ENCODE measurements at places on chromosomes 11 and 22.

DNA sequence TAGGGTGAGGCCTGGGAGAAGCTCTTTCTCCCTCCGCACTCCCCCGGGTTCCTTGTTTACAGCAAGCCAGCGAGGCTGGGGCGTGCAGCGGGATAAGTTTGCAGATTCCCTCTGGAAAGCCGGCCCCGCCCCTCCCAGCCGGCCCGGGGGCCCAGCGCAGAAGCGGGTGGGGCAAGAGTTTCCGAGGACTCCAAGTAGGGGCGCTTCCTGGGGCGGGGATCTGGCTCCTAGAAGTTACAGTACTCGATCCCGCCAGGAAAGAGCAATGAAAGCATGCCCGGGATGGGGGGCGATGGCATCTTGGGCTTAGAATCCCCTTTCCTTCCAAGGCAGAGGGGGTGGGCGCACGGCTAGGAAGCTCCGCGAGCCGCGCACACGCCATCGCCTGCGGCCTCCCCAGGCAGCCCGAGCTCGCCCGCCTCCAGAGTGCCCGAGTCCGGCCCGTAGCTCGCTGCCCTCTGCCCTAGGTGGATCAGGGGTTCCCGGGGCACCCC, 385 bp downstream of the TST start:
- peak; percentile 82 for DNase-seq

GRCh38 chr22:40666151-40666848, 13.0 kb upstream of the MCHR1 start:
- DNase-seq = peak; percentile 75

DNA sequence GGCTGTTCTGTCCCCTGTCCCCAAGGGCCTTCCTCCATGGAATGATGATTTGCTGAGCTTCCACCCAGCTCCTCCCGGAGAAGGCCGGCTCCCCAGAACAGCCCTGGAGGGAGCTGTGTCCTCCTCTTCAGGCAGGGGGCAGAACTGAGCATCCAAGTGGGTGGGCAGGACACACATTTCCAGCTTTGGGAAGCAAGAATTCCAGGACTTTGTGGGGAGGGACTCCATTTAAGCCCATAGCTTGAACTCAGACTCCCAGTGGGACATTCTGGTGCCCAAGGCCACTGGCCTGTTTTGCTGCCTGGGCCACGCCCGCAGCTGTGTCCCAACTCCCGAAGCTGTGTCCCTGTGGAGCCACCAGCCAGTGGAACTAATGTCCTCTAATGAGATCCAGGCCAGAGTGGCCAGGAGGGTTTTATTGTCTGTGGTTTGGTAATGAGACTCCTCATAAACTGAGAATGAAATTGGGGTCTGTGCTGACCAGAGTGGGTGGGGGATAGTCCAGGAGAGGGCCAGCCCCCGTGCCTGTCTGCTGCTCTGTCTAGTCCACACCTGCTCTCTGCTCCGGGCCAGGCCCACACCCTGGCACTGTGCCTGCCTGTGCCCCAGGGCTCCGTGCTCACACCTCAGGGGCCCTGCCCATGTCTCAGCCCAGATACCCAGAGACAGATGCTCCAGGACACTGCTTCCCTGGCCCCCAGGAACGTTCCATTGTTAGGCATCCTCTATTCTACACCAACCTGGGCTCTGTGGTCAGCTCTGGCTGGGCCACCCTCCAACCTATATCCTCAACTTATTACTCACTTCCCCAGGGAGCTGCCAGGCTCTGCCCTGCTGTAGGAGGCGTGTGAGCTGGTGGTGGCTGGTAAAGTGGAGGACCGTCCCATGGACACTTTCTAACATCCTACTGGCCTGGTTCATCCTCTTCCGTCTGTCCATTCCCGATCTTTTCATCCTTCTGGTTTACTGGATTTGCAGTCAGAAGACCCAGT, 7.6 kb downstream of the NECTIN1 start:
- DNase-seq = no peak

DNA sequence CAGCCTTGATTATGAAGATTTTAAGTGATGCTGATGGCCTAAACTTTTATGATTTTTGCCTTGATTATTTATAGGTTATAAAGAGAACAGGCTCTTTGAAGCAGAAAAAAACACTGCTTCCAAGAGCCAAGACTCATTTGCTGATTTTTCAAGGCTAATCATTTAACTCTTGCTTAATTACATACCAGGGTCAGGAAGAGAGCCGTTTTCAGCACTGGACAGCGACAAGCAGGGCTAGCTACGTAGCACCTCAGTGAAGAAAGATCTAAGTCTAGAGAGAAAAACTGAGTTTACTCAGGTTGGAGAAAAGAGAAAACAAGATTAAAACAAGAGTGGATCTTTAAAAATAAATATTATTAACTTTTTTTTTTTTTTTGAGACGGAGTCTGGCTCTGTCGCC, 615.4 kb upstream of the B3GAT1 start:
- DNase-seq = no peak

GRCh38 chr11:102196816-102197215, 86.6 kb downstream of the YAP1 start:
- no peak for DNase-seq

- DNase-seq = no peak
Measured at GRCh38 chr11:92251980-92252379, 27.4 kb downstream of the FAT3 start.

DNA sequence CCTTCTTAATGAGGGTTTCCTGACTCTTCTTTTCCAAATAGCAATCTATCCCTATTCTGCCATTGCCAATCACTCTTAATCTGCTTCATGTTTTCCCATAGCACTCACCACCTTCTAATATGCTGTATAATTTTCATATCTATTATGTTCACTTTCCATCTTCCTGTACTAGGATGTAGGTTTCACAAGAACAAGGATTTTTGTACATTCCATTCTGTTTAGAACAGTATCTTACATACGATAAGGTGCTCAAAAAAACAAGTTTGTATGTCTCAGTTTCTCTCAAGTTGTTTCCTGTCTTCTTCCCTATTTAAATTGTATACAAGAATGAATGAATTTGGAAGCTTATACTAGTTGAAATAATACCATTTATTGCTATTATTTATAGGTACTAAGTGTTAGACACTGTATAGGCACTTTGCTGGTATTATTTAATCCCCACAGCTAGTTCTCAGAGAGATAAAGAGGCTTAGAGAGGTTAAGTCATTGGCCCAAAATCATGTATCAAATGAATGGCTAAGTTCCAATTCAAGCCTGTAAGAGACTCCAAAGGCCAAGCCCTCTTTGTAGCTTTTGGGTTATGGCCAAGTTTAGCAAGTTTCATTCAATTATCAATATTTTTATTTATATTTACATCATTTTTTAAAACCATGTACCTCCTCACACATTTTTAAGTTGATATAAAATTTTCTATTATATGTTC, 134.7 kb downstream of the PAX6 start:
- no peak for DNase-seq

GRCh38 chr11:75268626-75269366, 28.2 kb downstream of the TPBGL start:
- DNase-seq = no peak

GRCh38 chr11:75269896-75270295, 29.3 kb downstream of the TPBGL start:
- no peak for DNase-seq

DNA sequence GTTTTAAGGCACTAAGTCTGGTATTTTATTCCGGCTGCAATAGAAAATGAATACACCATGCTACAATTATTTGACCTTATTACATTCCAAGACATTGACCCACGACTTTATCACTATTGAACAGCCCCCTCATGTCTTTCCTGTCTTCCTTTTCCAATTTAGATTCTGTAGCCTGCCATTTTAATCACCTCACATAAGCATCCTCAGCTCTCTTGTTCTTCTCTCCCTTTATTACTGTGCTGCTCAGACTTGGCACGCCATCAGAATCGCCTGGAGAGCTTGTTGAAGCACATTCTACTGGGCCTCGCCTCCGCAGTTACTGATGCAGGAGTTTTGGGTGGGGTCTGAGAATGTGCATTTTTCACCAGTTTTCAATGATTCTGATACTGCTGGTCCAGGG, 38.7 kb upstream of the SWAP70 start:
- DNase-seq = no peak

GRCh38 chr11:31913985-31914384, 102.9 kb upstream of the PAX6 start:
- DNase-seq = no peak

GRCh38 chr11:119734788-119735187, 5.8 kb upstream of the NECTIN1 start:
- no peak for DNase-seq

- no peak for DNase-seq
Measured at GRCh38 chr22:36149441-36149840, 11.1 kb downstream of the APOL3 start.

DNA sequence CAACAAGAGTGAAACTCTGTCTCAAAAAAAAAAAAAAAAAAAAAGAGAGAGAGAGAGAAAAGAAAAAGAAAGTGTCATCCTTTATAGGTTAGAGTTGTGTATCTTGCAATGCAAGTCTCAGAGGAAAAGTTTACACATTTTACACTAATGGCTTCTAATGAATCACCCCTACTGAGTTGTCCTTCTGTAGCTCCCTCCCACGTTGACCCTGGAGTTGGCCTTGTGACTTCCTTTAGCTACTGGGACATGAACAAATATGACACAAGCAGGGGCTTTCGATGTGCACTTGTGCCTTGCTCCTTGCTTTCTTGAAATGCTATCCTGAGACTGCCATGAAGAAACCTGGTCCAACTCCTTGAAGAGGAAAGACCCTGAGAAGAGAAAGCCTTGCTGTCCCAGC, 2.4 kb upstream of the SMCO4 start:
- DNase-seq = no peak

- DNase-seq = no peak
Measured at GRCh38 chr22:46693634-46694415, 44.2 kb downstream of the CERK start.

DNA sequence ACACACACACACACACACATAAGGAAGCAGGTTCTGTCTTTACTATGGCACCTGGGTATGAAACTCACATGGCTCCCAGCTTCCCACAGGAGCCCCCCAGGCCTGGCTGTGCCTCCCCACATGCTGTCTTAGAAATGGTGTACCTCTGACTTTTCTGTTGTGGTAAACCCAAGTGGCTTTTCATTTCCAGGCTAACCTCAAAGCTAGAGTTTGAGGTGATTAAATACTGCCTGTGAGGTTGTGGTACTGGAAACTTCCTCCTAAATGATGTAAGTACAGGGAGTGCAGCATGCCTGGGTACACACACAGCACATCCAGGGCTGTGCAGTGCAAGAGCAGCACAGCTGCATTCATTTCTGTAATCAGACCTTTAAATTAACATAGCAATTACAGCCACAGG, 34.4 kb downstream of the ME3 start:
- DNase-seq = no peak

DNA sequence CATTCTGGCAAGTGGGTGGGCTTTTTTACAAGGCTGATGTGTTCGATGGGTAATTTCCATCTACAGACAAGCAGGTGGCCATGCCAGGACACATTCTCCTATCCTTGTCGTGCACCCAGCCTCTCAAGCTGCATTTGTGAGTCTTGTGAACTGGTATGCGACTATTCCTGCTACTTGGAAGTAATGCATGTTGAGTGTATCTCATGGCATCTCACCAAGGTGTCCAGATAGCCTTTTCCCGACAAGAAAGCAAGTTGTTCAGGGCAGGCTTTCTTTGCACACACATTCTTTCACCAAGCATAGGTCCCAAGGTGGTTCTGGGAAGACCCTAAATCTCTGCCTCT, 18.8 kb upstream of the SYT13 start:
- DNase-seq = no peak

DNA sequence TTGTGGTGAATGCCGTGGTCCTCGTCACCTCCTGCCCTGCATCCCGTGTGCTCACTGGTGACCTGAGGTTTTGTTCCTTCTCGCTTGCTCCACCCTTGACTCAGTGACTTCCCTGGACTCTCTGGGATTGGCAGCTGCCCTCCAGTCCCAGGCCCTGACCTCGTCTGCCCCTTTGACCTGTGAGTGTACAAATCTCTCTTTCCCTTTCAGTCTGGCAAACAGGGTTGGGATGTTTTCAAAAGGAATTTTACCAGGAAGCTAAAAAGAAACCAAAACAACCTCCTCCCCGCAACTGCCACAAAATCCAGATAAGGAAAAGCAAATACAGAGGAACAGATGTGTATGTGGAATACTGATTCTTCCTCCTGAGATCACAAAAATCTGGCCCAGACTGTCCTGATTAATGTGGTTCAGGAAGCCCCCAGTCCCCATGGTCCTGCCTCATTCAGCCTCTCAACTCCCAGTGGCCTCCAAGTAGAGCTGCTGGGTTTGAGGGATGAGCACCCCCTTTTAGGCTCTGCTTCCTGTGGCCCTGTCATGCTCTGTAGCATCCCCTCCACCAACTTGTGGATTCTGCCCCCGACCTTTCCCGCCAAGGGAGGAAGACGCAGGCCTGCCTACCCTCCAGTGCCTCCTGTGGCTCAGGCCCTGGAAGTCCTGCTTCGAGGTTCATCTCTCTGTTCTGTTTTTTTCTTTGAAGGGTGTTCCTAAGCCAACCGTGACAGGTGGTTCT, 15.2 kb downstream of the ROBO4 start:
- no peak for DNase-seq

DNA sequence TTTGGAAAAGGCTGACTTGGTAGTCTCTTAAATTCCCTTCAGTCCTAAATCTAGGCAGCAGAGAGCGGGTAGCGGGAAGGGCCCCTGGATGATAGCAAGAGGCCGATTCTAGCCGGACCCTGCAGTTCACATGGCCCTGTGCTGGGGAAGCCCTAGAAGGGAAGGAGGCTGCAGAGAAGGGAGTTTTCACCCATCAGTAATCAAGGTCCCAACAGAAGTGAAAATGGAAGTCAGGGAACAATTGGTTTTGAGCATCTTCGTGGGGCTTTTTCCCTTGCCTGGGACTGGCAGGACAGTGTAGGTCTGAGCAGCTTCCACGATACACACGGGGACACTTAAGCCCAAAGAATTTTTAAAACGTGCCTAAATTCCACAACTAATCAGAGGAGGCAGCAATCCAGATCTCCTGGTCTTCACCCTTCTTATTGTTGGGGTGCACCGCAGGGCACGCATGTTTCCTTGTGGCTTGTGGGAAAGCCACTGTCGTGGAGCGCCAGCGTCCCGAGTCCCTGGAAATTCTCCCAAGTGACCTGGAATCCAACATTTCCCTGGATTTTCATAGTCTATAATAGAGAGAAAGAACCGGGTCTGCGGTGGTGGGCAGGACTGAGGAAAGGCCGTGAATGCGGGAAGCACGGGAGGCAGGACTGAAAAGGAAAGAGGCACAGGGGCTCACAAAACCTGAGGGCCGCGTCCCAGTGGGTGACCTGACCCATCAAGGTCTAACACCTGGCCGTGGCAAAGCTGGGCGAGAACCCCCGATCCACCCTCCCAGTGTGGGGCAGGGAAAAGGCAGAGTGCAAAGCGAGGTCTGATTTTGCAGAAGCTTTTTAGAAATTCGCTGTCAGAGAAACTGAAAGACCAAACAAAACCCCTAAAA, 846 bp upstream of the OAF start:
- no peak for DNase-seq

- no peak for DNase-seq
Measured at GRCh38 chr11:69202511-69203221, 46.9 kb downstream of the SMIM38 start.
